Effector CD8-positive, alpha-beta T cell (primary cell): ENCODE measurements at places on chromosomes 13 and 19.

DNA sequence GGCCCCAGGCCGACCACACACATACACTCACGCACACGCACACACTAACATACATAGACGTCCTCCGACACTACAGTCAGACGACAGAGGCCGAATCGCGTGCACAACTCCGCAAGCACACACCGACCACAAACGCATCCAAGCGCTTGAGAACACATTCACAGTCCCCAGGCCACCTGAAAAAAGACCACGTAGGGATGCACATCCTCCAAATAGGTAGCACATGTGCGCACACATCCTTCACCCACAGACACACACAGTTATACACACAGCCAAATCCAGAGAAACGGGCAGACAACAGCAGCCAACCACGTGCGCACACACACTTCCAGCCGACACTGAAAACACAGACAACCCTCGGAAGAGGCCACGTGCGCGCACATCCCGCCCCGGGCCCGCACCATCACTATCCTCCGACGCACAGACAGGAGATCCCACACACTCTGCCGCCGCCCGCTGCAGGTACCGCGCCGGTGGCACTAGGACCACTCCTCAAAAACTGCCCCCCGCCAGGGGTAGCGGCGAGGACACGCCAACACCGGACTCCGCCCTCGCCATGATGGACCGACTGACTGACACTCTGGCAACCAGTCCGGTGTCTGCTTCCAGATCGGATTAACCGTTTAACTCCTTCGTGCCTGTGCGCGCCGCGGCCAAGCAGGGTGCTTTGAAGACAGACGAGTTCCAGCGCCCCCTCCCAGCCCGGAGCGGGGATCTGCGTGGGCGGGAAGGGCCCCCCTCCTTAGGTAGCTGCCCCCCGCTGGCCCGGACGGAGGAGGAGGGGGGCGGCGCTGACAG is 493 bp upstream of the PDE4A start:
- no peak for DNase-seq

GRCh38 chr13:51523082-51523518 is 61.2 kb upstream of the WDFY2 start:
- no peak for DNase-seq

GRCh38 chr13:27012482-27013197 is 159.0 kb downstream of the USP12 start:
- DNase-seq = no peak

GRCh38 chr19:45483033-45483432 is 13.8 kb downstream of the RTN2 start:
- no peak for DNase-seq

DNA sequence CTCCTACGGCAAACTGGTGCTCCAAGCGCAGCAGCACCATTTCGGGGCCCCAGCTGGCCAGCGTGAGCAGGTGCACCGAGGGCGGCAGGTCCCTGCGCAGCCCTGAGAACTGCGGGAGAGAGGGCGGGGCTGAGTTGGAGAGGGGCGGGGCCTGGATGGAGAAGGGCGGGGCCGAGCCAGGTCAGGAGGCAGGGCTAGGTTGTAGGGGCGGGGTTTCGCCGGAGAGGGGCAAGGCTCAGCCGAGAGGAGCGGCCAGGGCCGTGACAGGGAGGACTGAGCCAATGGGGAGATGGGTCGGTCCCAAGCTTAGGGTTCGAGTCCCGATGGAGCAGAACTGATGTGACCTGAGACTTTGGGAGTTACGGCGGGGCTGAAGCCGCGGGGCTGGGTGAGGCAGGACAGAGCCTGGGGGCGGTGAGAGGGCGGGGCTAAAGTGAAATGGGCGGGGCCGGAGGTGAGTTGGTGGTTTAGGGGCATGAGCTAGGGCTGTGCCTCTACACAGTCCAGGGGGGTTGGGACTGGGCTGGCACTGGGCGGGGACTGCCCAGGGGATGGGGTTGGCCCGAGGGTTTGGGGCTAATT is 19.0 kb downstream of the MAN2B1 start:
- peak; percentile 28 for DNase-seq

DNA sequence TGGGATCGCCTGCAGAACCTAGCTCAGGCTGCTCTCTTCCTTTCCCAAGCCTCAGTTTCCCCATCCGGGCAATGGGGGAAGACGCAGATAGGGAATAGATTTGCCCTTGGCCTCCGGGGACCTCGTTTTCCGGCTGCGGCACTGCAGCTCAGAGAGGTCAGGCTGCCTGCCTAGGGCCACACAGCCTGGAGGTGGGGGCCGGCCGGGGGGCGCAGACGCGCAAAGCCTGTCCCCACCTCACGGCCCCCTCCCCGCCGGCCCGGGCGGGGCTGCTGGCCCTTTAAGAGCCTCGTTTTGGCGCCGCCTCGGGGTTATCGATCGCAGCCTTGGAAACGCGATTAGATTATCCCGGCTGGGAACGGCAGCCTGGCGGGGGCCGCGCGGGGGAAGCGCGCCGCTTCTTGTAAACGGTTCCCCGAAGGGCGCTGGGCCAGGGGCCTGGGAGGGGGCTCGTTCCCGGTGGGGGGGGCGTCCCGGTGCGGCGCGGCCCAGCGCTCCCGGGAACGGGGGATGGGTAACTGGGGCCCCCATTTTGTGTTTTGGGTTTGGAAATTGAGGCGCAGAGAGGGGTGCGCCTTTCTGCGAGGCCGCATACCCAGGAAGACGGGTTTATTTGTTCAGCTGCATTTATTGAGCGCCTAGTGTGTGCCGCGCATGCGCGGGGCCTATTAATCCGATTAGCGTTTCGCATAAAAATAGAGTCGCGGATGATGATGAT is 23.4 kb upstream of the TCF3 start:
- no peak for DNase-seq

GRCh38 chr19:49605605-49606004 is 14.6 kb downstream of the PRR12 start:
- DNase-seq = no peak
